ENCODE measurements at places on chromosomes 1 and 21. TPM values are rescaled to one million over a fixed set of nuclear protein-coding genes. Genes with fewer than 3 reads are reported as not detected.

GRCh38 chr1:50620680-50621329, 197.6 kb upstream of the DMRTA2 start:
- H3K4me3 ChIP-seq = no peak overlapping the region
- H3K4me1 ChIP-seq = no peaks in the 10 kb centered on the region
- no peak overlapping the region for H3K27ac ChIP-seq
- DNase-seq = peak; percentile 55

DNA sequence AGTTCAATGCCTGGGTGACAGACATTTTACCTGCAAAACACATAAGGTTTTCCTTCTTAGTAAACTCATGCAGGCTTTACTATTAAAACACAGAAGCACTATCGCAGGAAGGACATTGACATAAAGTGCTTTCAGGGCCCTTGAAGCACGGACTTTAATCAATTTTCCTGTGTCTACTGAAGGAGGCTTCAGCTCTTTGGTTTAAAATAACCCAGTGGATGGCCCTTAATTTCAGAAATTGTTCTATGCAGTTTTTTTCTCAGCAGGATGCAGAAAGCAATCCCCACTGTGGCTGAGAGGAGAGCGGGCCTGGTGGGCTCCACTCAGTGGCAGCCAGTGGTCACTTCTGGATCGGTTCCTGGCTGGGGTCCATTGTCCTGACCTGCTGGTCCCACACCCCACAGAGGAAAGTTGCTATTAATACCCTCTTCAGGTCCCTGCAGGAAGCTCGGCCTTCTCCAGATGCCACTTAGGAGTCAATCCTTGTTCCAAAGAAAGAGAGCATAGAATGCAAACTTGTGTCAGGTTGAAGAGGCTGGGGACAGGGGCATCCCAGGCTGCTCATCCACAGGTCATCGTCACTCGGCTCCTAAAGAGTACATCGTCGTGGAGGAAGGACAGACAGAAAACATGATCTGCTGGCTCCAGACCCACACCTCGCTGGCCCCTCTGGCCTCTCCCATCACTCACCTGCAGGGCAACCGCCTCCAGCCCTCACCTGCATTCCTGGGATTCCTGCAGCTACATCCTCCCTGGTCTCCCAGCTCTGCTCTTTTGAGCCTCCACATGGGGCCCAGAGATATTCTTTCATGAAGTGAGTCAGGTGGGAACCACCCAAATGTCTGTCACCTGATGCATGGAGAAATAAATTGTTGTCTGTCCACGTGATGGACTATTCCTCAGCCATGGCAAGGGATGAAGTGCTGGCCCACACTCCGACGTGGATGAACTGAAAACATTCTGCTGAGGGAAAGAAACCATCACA, 153.1 kb downstream of the PSMG1 start:
- DNase-seq = no peak
- no peaks in the 10 kb centered on the region for H3K36me3 ChIP-seq
- no peaks in the 10 kb centered on the region for H3K27me3 ChIP-seq
- H3K4me1 ChIP-seq = no peaks in the 10 kb centered on the region

GRCh38 chr1:70195342-70195741, 10.0 kb downstream of the LRRC40 start:
- H3K4me1 ChIP-seq = no peaks in the 10 kb centered on the region
- H3K36me3 ChIP-seq = no peaks in the 10 kb centered on the region
- no peaks in the 10 kb centered on the region for H3K27me3 ChIP-seq

- H3K27me3 ChIP-seq = no peaks in the 10 kb centered on the region
- H3K4me3 ChIP-seq = no peak overlapping the region
- no peaks in the 10 kb centered on the region for H3K4me1 ChIP-seq
- no peaks in the 10 kb centered on the region for H3K36me3 ChIP-seq
- no peak overlapping the region for H3K27ac ChIP-seq
- no peak for DNase-seq
Observed at GRCh38 chr1:98210064-98210463, 289.2 kb upstream of the DPYD start.

- H3K4me1 ChIP-seq = no peaks in the 10 kb centered on the region
- H3K27ac ChIP-seq = no peak overlapping the region
- no peaks in the 10 kb centered on the region for H3K36me3 ChIP-seq
- H3K4me3 ChIP-seq = no peak overlapping the region
- H3K27me3 ChIP-seq = no peaks in the 10 kb centered on the region
- DNase-seq = no peak
Observed at GRCh38 chr1:146013559-146013922, 8.0 kb downstream of the HJV start.

CSMD2 gene
- 0.57 TPM for total RNA-seq

GRCh38 chr1:87684194-87684593, 355.5 kb downstream of the LMO4 start:
- H3K36me3 ChIP-seq = no peaks in the 10 kb centered on the region
- peak overlapping the region; percentile 18 for H3K4me3 ChIP-seq
- H3K27me3 ChIP-seq = no peaks in the 10 kb centered on the region
- H3K27ac ChIP-seq = peak overlapping the region; percentile 34
- DNase-seq = peak; percentile 57

- no peaks in the 10 kb centered on the region for H3K36me3 ChIP-seq
- H3K27me3 ChIP-seq = no peaks in the 10 kb centered on the region
- H3K4me1 ChIP-seq = no peaks in the 10 kb centered on the region
- H3K27ac ChIP-seq = no peak overlapping the region
Observed at GRCh38 chr1:154190550-154190949, 1.4 kb downstream of the TPM3 start.

FAM167B gene
- total RNA-seq = 4.1 TPM

DNA sequence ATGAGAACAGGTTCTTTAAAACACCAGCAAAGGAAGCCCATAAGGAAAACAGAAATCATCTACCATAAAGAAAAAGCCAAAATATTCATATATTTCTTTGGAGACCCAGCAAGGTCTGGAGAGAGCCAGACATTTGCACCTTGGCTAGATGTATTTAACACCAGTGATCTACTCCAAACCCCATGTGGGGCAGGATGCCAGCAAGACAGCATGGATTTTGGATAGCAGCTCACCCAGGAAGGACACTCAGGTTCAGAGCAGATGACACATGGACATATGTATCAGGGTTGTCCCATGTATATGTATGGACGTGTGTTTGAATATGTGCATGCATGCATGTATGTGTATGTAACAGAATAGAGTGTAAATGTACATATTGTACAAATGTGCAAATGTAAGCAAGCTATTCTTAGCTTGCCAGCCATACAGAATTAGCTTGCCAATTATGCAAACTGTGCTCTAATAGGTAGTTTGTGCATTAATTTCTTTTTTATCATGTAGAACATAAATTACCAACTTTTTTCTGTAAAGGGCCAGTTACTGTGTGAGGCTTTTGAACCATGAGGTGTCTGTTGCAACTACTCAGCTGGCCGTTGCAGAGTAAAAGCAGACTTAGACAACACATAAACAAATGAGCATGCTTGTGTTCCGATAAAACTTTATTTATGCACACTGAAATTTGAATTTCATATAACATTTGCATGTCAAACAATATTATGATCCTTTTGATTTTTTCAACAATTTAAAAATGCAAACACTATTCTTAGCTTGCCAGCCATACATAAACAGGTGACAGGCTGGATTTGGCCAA, 73.5 kb upstream of the KAZN start:
- H3K36me3 ChIP-seq = no peaks in the 10 kb centered on the region
- H3K4me3 ChIP-seq = no peak overlapping the region
- H3K4me1 ChIP-seq = no peaks in the 10 kb centered on the region
- no peak overlapping the region for H3K27ac ChIP-seq
- no peaks in the 10 kb centered on the region for H3K27me3 ChIP-seq
- no peak for DNase-seq

CAMK1G gene
- not detected for total RNA-seq

OPRD1 gene
- total RNA-seq = not detected

KRTAP19-1 gene
- not detected for total RNA-seq

GRCh38 chr1:85240174-85240601, 19.3 kb downstream of the C1orf52 start:
- no peak overlapping the region for H3K27ac ChIP-seq
- DNase-seq = no peak
- no peaks in the 10 kb centered on the region for H3K27me3 ChIP-seq
- no peaks in the 10 kb centered on the region for H3K4me1 ChIP-seq
- H3K4me3 ChIP-seq = no peak overlapping the region

CADM3 gene
- 9.0 TPM for total RNA-seq

DNA sequence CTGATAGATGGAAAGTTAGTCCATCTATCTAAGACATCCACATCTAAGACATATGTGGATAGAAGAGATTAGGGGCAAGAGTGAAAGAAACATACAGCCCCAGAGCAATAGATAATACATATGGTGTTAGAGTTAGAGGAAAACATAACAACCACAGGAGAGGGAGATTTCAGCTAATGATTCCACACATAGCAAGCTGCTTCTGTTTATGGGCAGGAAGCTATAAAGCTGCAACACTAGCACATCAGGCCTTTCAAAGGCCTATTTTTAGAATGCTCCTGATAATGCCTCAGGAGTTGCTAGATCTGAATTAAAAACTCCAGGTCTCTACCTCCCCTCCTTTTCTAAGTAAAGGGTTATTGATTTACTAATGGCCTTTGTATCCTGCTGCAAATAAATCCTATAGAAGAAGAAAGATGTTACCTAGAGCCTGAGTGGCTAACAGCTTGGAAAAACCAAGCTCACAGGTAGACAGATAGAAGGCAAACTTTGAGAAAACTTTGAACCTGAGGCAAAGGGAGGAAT, 36.1 kb downstream of the BRINP2 start:
- H3K27me3 ChIP-seq = no peaks in the 10 kb centered on the region
- H3K27ac ChIP-seq = no peak overlapping the region
- H3K4me1 ChIP-seq = peaks cover 5% of the 10 kb centered on the region
- no peaks in the 10 kb centered on the region for H3K36me3 ChIP-seq
- no peak for DNase-seq
- H3K4me3 ChIP-seq = no peak overlapping the region

DNA sequence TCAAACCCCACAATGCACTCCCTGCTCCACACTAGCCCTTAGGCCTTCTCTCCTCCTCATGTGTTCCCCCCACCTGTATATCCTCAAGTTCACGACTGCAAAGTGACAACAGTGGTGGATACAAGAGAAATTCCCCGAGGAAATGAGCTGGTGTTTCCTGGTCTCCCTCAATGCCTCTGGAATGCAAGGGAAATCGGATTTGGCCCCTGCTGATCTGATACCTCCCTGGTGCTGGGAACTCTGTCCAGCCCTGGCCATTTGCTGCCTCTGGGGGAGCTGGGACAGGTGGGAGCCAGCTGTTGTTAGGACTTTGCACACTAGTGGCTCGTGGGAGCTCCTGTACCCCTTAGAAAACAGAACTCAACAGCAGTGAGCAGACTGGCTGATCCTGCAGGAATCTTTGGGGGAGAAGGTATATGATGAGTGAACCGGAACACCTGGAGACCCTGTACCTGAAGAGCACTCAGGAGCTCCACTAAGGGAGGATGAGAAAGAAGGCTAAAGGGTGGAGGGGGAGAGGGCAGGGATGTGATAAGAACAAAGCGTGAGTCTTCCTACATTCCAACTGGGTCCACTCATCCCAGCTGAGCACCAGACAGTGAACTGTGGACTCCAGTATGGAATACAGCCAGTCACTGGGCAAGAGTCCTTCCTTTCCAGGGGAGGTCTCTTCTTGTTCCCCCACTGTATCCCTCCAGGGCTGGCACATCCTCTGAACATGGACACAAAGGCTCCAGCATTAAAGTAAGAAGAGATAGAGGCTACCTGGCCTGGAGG, 69.3 kb downstream of the PLXNA2 start:
- H3K27me3 ChIP-seq = no peaks in the 10 kb centered on the region
- H3K4me1 ChIP-seq = peaks cover 32% of the 10 kb centered on the region
- no peak overlapping the region for H3K4me3 ChIP-seq
- no peaks in the 10 kb centered on the region for H3K36me3 ChIP-seq

GRCh38 chr1:4599951-4600481, 54.4 kb upstream of the AJAP1 start:
- H3K4me3 ChIP-seq = no peak overlapping the region
- H3K36me3 ChIP-seq = no peaks in the 10 kb centered on the region
- DNase-seq = peak; percentile 26
- no peaks in the 10 kb centered on the region for H3K27me3 ChIP-seq
- H3K27ac ChIP-seq = no peak overlapping the region
- H3K4me1 ChIP-seq = no peaks in the 10 kb centered on the region

CRP gene
- not detected for total RNA-seq

Data from Peyer's patch (tissue), 4 donors.